DMS153 (cell line): ENCODE measurements at places on chromosomes 4 and X.

DNA sequence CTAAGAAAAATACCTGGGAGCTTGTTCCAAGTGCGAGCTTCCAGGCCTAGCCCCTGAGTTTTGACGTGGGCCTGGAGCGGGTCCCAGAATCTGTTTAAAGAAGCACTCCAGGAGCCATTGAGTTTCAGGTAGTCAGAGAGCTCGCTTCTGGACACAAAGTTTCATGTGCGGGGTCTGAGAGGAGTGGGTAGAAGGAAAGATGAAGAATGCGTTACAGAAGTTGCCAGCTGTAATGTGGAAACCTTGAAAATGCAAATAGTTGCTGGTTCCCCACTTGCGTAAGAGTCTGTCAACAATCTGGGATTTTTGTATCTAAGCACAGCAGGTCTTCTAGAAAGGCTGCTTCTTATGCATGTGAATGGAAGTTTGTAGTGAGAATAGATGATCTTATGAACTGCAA lies 77.5 kb upstream of the CLCN4 start:
- no peak for DNase-seq

DNA sequence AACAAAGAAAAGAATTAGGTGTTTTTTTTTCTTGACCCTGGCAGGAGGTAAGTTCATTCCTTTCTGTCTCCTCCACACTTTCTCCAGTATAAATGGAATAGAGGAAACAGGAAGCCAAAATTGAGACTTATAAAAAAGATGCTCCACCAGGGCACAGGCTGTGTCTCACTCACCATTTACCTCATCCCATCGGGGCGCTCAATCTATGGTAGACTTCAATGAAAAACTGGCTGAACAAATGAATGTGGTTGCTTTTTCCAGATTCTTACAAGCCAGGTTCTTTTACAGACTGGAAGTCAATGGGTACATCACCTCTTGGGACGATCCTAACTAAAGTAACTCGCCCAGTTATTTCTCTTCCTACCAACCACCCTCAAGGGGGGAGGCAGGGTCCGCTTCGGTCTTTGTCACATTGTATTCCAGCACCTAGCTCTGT lies 685 bp downstream of the COMMD8 start:
- DNase-seq = no peak

GRCh38 chr4:83686166-83686565 lies 150.3 kb downstream of the GPAT3 start:
- no peak for DNase-seq

- DNase-seq = no peak
Measured at GRCh38 chr4:48153791-48154550, 19.9 kb upstream of the TXK start.

DNA sequence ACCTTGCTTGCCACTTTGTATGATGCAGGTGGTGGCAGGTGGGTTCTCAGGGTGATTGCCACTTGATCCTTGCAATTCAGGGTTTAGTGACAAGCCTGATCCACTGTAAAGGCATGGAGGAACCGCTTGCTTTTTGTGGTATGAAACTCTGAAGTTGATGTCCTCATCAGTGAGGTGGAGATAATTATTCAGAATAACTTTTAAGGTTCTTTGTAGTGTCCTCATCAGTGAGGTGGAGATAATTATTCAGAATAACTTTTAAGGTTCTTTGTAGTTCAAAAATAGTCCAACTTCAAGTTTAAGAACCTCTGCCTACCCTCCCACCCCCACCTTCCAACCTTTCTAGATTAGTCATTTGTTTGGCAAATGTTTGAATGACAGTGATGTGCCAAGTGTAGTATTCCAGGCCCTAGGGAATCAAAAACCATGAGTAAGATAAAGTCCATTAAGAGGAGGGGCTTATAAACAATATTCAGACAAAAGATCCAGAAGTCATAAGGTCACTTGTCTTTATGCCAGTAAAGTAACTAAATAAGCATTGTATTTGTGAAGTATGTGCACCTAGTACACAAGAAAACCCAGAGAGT lies 51.2 kb downstream of the DCUN1D4 start:
- no peak for DNase-seq

- no peak for DNase-seq
Measured at GRCh38 chr4:109658871-109659410, 44.3 kb downstream of the CASP6 start.

DNA sequence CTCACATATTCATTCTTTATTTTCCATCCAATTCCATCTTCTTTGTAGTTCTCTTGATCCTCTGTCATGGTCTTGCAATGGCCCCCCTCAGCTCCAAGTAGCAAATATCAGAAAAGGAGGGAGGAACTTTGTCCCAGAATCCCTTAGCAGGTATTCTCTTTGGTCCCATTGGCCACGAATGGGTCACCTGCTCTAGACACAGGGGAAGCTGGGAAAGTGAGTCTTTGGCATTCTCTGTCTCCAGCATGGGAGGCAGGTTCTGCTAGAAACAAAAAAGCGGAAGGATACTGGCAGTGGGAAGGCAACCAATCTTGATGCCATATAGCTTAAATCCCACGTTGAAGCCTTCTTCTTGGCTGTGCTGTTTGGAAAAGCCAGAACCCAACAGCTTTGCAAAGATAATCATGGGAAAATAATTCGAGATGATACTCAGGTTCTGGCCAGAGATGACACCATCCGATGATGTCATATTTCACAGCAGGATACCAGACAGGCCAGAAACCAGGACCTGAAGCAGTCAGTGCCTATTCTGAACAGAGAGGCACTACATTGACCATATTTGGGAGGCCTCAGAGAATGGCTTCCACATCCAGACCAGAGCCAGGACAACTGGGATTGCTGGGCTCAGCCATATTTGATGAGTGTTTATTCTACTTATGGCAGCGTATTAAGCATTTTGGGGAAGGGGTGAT lies 110.4 kb upstream of the ATXN3L start:
- DNase-seq = no peak

GRCh38 chr4:6926681-6927478 lies 17.3 kb downstream of the TBC1D14 start:
- DNase-seq = no peak

DNA sequence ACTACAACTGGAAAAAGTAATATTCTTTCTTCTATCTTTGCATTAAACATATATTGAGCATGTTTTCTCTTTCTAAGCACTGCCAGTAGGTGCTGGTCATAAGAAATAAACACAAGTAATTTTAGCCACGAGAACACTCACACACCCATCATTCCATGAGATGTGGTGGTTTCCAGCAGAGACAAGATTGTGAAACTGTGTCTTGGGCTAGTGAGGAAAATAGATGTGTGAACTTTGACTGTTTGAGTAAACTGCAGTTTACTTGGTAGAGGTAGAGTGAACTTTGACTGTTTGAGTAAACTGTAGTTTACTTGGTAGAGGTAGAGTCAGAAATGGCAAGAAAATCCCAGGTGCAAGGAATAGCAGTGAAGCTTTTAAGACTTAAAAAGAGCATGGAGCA lies 300.9 kb upstream of the HS3ST1 start:
- DNase-seq = no peak

DNA sequence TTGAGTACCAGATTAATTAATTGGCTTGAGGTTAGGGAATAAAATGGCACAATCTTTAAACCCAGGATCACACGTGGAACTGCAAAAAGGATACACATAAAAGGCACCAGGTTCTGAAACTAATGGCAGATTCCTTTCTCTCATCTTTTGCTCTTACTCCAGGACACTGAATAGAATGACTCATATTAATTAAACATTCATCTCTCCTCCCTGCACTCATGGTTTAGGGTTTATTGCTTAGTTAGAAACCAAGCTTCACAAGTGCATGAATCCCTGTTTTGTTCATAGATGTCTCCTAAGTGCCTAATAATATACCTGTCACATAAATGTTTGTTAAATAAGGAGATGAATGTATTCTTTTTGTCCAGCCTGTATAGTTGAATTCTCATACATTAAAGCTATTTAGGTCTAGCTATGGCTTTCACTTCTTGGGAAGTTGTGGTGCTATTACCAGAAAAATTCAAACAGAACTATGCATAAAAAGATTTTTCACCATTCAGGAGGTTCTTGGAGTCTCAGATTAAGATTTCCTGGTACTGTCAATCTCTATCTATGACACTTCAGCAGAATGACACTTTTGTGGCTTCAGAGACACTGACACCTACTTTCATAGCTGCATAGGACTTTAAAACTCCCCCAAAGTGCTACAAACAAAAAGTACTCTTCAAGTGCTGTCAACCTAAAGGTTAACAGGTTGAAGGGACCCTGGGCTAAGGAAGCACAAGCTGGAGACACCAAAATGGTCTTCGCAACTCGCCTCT lies 7.4 kb downstream of the CORIN start:
- peak; percentile 31 for DNase-seq

DNA sequence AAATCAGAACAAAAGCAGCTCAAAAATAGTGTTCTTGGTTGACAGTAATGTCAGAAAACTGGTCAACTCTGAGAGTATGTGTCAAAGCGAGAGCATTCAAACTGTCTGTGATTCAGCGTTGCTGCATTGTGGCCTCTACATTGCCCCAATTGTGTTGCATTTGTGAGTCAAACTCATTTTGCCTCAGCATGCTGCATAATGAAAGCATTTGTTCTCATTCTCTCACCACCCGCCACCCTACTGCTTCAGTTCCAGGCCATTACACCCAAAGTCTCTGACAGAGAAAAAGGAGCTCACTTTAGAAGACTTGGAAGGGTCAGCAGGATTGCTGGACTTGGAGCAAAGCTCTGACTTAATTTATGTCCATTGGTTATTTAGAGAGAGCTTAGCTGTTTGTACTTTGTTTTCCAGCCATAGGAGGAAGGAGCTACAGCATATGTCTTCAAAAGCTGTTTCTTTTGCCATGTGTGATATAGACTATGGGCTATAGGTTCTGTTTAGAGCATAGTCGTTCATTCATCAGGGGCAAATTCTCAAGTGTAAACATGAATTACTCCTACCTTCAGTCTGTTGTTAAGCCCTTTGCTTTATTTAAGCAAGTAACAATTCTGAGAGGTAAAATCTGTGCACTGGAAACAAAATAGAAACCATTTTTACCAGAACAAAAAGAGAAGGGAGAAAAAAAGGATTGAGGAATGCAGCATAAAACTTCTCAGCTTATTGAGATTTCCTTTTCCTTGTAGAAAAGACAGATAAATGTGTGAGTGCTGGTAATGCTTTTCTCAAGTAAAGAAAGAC lies 153.4 kb upstream of the ANK2 start:
- no peak for DNase-seq

- DNase-seq = no peak
Measured at GRCh38 chr4:87052615-87053014, 117.8 kb downstream of the AFF1 start.

DNA sequence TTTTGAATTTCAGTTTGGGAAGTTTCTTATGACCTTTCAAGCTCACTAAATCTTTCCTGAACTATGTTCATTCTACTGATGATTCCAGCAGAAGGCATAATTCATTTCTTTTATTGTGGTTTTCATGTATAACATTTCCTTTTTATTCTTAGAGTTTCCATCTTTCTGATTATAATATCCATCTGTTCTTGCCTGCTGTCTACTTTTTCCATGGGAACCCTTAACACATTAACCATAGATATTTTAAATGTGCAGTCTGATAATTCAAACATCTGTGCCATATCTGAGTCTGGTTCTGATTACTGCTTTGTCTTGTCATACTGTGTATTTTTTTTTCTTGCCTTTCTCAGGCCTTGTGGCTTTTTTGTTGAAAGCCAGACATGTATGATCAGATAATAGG lies 234.7 kb downstream of the COX7B2 start:
- DNase-seq = no peak

- DNase-seq = no peak
Measured at GRCh38 chr4:155908187-155909139, 5.0 kb downstream of the TDO2 start.

- DNase-seq = no peak
Measured at GRCh38 chrX:94850811-94851210, 1176.8 kb downstream of the FAM133A start.

GRCh38 chr4:183508697-183509335 lies 4.0 kb downstream of the ING2 start:
- no peak for DNase-seq

GRCh38 chrX:152157042-152157441 lies 18.7 kb upstream of the MAGEA10 start:
- DNase-seq = no peak

- no peak for DNase-seq
Measured at GRCh38 chr4:1463088-1463926, 57.1 kb upstream of the NKX1-1 start.

GRCh38 chrX:10634392-10635161 lies 14.2 kb upstream of the MID1 start:
- DNase-seq = no peak

GRCh38 chr4:18106620-18107019 lies 85.1 kb upstream of the LCORL start:
- no peak for DNase-seq

DNA sequence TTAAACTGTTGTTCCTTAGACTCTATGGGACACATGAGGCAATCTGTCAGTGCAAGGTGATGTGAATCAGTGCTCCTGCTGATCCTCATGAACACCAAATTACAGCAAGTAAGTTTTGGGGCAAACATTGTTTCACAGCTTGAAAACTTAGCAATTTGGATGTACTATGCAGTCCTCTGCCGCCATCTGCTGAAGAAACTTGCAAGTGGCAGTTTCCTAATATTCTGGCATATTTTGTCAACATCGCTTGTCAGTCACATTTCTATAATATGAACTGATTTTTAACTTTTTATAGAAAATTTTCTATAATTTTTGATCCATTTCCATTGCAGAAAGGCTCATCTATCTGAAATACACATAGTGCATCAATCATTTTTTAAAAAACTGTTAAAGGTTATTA lies 56.3 kb downstream of the ZAR1 start:
- no peak for DNase-seq

DNA sequence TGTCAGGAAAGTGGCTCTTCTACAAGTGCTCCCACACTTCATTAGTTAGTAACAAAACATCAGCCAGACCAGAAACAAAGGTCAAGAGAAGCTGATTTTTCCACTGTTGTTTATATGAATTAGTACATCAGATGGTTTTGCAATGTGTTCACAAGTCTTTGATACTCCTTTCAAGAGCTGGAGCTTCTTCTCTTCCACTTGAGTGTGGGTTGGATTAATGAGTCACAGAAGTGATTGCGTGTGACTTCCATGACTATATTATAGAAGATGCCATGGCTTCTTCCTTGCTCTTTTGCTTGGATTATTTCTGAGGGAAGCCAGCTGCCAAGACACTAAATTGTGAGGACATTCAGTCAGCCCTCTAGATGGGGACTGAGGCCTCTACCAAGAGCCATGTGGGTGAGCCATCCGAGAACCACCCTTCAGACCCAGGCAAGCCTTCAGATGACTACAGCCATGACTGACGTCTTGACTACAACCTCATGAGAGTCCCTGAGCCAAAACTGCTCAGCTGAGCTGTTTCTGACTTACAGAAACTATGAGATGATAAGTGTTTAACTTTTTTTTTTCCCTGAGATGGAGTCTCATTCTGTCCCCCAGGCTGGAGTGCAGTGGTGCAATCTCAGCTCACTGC lies 18.1 kb downstream of the SOWAHB start:
- DNase-seq = no peak

- peak; percentile 36 for DNase-seq
Measured at GRCh38 chr4:143389579-143390195, 53.0 kb downstream of the GAB1 start.

DNA sequence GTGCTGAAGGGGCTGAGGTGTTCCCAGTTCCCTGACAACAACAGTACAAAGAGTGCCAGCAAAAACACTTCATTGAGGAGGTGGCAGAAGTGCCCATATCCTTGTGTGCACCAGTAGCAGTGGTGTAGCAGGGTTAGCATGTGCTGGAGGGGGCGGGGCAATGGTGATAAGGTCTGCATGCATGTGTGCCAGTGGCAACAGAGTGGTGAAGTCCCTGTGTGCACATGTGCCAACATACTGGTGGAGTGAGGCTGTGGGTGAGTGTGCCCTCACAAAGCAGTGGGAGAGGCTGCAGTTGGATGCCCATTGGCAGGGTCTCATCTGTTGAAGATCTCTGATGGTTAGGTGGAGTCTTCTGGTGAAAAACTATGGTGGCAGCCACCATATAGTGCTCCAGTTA lies 994.6 kb downstream of the PCDH19 start:
- DNase-seq = no peak
